Skeletal muscle cell (primary cell): ENCODE measurements at places on chromosomes 3 and 15.

GRCh38 chr15:42273900-42274701, 868 bp upstream of the TMEM87A start:
- DNase-seq, result peak; percentile 33

- DNase-seq, result no peak
Observed at GRCh38 chr3:150763841-150764483, 993 bp upstream of the SIAH2 start.

DNA sequence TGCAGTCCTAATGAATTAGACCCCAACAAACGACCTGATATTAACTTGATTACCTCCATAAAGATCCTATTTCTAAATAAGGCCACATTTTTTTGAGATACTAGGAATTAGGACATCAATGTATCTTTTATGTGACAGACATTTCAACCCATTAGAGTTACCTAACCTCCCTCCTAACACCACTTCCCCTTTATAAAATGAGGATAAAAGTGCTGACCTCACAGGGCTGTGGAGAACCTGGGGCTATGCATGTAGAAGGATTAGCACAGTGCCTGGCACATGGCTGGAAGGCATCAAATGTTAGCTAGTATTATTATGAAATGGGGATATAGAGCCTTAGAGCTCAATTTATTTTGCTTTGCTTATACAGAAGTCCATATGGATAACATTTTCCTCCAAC, 53.5 kb upstream of the LRRN1 start:
- DNase-seq, result no peak

DNA sequence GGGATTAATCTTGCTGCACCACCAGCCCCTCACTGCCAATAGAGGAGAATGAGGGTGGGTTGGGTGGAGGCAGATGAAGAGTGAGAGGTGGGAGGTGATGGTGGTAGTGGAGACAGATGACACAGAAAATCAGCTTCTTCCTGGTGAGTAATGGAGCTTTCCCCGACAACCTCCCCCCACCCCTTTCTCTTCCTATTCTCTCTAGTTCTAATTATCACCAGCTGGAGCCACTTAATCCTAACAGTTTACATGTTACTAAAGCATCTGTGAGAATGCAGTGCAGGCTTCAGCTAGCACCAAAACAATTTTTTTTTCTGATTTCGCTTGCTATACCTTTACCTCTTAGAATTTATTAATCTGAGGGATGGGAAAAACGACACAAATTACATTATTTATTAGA, 116.1 kb upstream of the DNAJC19 start:
- DNase-seq, result no peak
